Smooth muscle cell of trachea (primary cell): ENCODE measurements at places on chromosomes 12 and 14. TPM values are rescaled to one million over a fixed set of nuclear protein-coding genes. Genes with fewer than 3 reads are reported as not detected.

The MYL2 gene
- total RNA-seq, result not detected in 2 replicates

The CGRRF1 gene
- 12.9 and 17.7 TPM in 2 replicates for total RNA-seq

The OR6C2 gene
- total RNA-seq, result not detected in 2 replicates

The DNAH10 gene
- 0.15 and 0.17 TPM in 2 replicates for total RNA-seq

The CDKN3 gene
- 5.5 and 115 TPM in 2 replicates for total RNA-seq
